H4 (cell line): ENCODE measurements at places on chromosomes 3 and 15.

GRCh38 chr15:77084436-77084835 is 13.5 kb upstream of the TSPAN3 start:
- DNase-seq, result no peak

- no peak for DNase-seq
Observed at GRCh38 chr15:52559022-52559421, 9.8 kb downstream of the ARPP19 start.

GRCh38 chr3:45895686-45896468 is 9.5 kb downstream of the CCR9 start:
- DNase-seq, result no peak

DNA sequence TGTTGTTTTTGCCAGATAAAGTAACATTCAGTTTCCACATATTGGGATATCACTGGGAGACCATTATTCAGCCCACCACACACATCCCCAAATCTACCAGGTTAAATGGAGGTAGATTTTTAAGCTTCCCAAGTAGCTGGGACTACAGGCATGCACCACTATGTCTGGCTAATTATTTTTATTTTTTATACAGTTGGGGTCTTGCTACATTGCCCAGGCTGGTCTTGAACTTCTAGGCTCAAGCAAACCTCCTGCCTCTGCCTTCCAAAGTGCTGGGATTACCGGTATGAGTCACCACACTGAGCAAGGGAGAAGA is 96.6 kb upstream of the CHD2 start:
- no peak for DNase-seq

- DNase-seq, result no peak
Observed at GRCh38 chr15:36632226-36632625, 52.8 kb downstream of the CDIN1 start.

- no peak for DNase-seq
Observed at GRCh38 chr3:139586420-139587017, 47.0 kb upstream of the RBP1 start.

- no peak for DNase-seq
Observed at GRCh38 chr3:69103123-69103522, 18.4 kb downstream of the ARL6IP5 start.

GRCh38 chr3:113277414-113277813 is 66.1 kb downstream of the BOC start:
- no peak for DNase-seq

DNA sequence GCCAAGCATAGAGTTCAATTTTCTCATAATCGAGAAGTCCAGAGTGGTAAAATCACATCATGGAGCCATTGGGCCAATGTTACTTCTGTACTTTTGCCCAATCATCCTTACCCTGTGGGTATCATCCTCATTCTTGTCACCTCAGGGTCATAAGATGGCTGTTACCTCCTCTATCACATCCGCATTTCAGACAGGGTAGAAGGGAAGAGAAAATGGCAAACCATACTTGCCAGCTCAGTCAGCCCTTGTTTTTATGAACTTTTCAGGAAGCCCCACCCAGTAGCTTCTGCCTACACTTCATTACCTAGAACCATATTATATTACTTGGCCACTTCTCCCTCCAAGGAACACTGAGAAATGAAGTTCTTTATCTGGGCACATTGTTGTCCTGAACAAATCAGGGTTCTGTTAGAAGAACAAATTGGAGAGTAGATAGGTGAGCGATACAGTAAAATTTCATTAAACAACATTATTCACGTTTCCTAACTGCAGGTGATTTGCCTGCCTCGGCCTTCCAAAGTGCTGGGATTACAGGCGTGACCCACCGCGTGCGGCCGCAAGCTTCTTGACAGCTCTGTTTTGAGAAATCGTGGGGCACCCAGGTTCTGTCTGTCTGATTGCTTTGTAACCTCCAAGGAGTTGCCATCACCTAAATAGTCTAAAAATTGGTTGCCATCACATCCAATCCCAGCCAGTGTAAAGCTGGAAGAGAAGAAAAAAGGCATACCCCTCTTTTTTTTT is 34.5 kb upstream of the RPN1 start:
- no peak for DNase-seq

DNA sequence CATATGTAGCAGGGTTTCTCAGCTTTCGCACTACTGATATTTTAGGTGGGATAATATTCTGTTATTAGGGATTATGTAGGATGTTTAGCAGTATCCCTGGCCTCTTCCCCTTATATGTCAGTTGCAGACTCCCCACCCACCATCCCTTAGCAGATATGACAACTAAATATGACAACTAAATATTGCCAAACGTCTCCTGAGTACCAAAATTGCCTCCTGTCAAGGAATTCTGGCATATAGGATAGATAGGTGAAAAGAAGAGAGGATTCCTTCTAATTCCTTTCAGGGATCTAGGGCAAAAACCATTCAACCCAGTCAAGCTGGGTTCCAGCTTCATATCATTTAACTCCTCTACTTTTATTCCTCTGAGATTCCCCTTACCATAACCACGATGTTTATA is 759.8 kb downstream of the AGBL1 start:
- DNase-seq, result no peak

DNA sequence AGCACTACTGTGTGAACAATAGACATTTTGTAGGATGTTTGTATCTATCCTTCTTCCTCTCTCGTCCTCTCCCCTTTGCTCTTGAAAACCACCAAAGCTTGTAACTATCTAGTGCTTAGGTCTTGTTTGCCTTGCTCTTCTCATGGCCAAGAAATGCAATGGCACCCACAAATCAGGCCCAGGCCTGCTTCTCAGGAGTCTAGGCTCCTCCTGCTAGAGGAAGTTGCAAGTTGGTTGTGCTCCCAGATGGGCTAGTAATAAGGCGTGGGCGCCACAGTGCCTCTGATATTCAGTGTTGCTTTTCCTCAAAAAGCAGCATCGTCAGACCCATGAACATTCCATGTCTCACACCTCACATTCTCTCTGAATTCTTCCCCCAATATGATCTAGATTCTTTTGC is 28.7 kb downstream of the ZNF385D start:
- DNase-seq, result no peak

- no peak for DNase-seq
Observed at GRCh38 chr15:70956201-70956995, 63.8 kb downstream of the LRRC49 start.

- no peak for DNase-seq
Observed at GRCh38 chr3:42176242-42177034, 85.3 kb downstream of the TRAK1 start.

DNA sequence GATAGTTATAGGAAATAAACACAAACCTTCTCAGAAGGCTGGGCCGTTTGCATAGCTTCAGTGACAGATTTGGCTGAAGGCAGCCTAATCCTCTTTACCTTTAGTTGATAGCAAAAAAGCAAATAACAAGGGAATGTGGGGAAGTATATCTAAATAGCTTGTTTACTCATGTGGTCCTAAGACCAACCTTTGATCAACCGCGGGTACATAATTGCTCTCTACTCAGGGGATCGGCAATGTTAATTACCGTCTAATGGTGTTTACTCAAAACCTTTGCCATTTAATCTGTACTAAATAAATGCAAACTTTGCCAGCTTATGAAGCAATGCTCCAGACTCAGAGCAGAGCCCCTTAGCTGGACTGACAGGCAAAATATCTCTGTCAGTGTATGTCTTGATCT is 51.6 kb downstream of the EIF3J start:
- DNase-seq, result no peak

DNA sequence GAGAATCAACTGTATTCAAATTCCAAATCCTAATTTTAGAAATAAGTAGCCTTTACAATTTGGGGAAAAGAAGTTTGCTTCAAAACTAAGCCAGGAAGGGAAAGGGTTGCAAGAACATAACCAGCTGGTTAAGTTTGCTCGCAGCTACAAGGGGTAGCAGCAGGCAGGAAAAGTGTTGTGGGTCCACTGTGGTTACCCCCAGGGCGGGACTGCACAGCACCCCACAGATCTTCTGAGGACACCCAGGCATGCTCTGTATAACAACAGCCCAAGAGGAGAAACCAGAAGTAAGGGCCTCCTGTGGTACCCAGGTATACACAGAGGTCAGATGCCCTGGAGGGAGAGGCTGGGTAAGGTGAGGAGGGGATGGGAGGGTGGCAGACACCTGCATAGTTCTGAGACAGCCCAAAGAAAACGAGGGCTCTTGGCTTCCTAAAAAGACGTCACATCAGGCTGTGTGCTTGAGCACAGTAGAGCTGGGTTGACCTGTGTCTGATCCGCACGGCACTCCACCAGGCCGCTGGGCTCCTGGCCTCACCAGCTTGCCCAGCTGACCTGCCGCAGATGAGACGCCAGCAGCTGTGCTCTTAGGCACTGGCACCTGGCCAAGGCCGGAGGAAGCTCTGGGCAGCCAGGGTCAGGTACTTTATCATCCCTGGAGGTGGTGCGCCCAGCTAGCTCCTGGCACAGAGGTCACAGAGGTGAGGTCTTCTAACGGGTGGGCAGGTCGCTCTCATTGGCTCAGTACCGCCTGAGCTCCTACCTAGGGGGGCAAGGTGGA is 81.8 kb upstream of the SNRPA1 start:
- DNase-seq, result no peak

GRCh38 chr3:52254608-52255007 is 9.0 kb downstream of the PPM1M start:
- no peak for DNase-seq

GRCh38 chr15:35506272-35506870 is 39.6 kb downstream of the DPH6 start:
- no peak for DNase-seq

DNA sequence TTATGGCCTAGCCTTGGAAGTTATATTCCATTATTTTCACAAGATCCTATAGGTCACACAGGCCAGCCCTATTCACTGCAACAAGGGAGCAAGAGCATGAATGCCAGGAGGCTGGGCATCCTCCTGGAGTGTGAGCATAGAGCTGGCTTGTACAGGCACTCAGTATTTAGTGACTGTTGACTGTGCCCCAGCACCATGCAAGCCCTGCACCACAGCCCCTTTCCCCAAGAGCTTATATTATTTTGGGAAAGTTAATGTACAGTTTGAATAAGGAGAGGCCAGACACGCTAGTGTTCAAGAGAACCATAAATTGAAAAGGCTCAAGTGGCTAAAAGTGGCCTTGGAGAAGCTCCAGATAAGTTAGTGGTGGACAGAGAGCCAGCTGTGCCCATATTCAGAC is 32.3 kb upstream of the TSEN2 start:
- no peak for DNase-seq
